ENCODE measurements at places on chromosomes 1 and 21.

DNA sequence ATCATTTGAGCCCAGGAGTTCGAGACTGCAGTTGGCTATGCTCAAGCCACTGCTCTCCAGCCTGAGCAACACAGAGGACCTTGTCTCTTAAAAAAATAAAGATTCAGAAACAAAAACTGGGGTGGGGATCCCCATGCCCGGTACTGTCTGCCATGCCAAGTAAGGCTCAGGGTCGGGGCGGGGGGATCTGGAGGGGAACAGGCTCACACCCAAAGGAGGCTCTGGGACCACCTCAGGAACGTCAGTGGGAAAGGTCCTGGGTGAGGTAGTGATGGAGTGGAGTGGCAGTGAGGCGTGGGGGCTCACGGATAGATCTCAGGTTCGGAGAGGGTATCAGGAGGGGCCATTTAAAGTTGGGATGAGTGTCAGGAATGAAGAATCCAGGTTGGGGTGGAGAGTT lies 765 bp upstream of the S100A4 start:
- no peak for DNase-seq

GRCh38 chr1:17587693-17588047 lies 48.2 kb downstream of the ARHGEF10L start:
- no peak for DNase-seq

DNA sequence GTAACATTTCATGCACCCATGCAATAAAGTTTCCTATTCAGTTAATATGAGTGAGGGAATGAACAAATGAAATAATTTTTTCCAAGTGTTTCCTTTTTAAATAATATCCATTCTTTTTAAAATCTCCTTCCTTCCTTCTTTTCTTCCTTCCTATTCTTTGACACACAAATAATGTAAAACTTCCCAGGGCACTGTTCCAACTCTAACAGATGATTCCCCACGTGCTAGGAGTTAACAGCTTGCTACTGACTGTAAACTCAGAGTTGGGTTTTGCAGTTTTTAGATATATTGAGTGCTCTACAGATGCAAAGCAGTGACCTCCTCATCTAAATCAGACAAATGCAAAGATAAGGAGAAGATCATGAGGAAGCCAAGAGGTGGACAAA lies 54.0 kb upstream of the POU2F1 start:
- no peak for DNase-seq

DNA sequence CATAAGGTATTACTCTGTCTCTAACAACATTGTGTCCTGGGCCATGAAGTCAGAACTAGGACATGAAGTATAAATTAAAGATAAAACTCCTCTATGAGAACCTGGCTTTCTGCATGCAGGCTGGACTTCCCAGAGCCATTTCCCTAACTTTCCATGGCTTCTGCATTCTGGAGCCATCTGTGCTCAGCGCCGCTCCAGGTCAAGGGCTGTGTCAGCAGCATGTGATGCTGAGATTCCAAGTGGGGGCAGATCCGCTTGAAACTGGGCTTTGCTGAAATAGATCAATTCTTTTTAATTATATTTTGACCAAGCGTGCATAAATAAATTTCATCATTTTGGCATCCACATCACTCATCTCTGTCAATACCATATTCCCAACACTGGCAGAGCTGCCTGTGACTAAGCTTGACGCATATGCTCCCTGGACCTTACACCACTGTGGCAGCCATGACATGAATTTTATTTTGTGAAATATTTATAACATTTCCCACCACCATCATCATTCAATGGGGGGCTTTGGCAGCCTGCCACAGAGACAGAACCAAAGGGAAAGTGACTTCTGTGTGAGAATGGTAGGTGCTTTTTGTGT lies 110.4 kb upstream of the KCNK1 start:
- no peak for DNase-seq

- no peak for DNase-seq
These were observed 9.0 kb downstream of the SLC41A1 start for GRCh38 chr1:205803986-205804385.

Data from effector memory CD4-positive, alpha-beta T cell (primary cell).